ENCODE measurements at places on chromosomes 3 and 15. TPM values are rescaled to one million over a fixed set of nuclear protein-coding genes. Genes with fewer than 3 reads are reported as not detected.

- no peak for DNase-seq
Observed at GRCh38 chr3:56061279-56061626, 407.0 kb downstream of the ERC2 start.

DNA sequence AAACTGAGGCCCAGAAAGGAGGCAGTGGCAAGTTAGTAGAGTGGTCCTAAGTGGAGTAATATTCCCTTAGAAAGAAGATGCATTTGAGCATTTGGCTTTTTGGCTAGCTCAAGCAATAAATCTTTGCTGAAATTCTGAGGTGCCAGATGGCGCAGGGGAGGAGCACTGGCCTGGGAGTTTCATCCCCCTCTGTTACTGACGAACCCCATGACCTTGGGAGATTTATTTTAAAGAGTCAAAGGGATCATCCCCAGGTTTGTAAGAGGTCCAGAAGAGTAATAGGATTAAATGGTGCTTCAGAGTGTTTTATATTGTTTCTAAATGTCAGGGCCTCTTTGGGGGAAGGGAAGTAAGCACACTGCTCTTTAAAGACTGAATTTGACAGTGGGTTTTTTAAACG, 85.1 kb upstream of the PIAS1 start:
- DNase-seq: no peak

GRCh38 chr3:170467571-170468147, 49.0 kb downstream of the CLDN11 start:
- DNase-seq: no peak

GRCh38 chr3:9778143-9779074, 8.7 kb upstream of the CAMK1 start:
- no peak for DNase-seq

DNA sequence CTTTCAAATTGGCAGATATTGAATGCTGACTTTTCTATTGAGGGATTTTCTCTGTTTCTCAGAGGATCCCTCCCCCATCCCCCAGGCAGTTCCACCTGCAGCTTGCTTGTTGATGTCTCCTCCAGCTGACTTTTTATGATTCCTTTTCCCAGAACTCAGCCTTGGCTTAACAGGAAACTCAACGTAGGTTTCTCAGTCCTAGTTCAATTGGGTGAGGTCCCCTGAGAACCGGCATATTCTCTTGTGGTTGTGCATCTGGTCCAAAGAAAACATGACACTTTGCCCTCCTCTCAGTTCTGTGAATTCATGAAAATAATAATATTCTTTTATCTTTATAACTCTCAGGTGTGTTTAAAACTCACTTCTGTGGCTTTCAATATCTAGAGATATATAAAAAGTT, 1222.1 kb downstream of the OTOL1 start:
- no peak for DNase-seq

Gene CASR
- 24.9 TPM for polyA plus RNA-seq

Gene RAD51
- polyA plus RNA-seq: 16.9 TPM

Measured in left kidney (tissue), 8 donors.